NCI-H2081 treated with DMSO at 0.1 percent for 48 hours (cell line): ENCODE measurements at places on chromosomes 7 and 10.

- no peak for DNase-seq
Observed at GRCh38 chr10:13776861-13777311, 190.1 kb downstream of the PRPF18 start.

GRCh38 chr7:16046041-16046440 lies 359.6 kb upstream of the MEOX2 start:
- DNase-seq = no peak

GRCh38 chr7:157497744-157498651 lies 161.2 kb downstream of the DNAJB6 start:
- DNase-seq = no peak

DNA sequence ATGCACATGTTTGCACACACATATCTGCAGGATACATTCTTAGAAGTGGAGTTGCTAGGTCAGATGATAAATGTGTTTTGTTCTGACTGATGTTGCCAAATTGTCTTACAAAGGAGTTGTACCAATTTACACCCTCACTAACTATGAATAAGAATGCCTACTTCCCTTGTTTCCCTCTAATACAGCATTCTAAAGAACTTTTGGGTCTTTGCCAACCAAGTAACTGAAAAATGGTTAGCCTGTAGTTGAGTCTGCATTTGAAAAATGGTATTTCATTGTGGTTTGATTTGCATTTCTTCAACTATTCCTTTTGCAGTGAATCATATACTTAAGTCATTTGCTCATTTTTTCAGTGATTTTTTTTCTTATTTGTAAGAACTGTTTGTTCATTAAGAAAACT lies 48.4 kb downstream of the TMEM26 start:
- no peak for DNase-seq

DNA sequence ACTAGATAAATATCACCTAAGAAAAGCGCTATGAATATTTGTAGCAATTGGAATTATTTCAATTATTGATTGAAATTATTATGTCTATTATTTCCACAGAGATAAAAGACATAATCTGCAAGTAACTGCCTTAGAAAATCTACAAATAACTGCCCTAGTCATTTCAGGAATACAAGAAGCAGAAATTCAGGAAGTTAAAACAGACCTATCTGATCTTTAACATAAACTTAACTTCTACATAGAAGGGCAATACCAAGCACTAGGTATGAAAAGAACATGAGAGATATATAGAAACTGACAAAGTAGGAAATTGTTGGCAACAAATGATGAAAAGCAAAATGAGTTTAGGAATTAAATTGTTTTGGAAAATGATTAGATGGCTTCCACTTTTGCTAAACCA lies 31.8 kb upstream of the AKR1B10 start:
- DNase-seq = no peak

DNA sequence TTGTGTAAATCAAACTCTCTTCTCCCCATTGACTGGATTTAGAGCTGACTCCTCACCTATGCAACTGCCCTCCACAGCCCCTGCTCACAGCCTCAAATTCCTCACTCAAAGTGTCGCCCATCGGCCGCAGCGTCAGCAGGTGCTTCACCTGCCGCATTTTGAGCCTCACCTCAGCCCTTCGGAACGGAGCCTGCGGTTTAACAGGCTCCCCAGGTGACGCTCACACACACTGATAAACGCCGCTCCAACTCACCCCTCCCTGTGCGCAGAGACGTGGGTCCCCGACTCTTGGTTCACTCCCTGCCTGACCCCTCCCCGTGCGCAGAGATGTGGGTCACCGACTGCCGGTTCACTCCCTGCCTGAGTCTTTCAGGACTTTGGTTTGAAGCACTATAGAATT lies 57.1 kb downstream of the CARD11 start:
- no peak for DNase-seq

DNA sequence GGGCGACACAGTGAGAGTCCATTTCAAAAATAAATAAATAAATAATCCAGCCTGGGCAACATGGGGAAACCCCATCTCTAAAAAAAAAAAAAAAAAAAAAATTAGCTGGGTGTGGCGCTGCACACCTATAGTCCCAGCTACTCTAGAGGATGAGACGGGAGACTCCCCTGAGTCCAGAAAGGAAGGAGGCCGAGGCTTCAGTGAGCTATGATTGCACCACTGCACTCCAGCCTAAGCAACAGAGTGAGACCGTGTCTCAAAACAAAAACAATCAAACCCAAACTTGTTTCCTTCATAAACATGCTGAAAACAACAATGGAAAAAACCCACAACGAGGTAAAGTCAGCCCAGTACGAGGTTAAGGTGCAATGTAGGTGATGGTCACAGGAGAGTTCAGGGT lies 1.2 kb downstream of the COX19 start:
- no peak for DNase-seq

- no peak for DNase-seq
Observed at GRCh38 chr10:132096863-132097478, 31.2 kb downstream of the JAKMIP3 start.

GRCh38 chr10:72639441-72639873 lies 13.6 kb upstream of the MICU1 start:
- no peak for DNase-seq

GRCh38 chr10:23417254-23417653 lies 21.6 kb upstream of the OTUD1 start:
- DNase-seq = no peak

DNA sequence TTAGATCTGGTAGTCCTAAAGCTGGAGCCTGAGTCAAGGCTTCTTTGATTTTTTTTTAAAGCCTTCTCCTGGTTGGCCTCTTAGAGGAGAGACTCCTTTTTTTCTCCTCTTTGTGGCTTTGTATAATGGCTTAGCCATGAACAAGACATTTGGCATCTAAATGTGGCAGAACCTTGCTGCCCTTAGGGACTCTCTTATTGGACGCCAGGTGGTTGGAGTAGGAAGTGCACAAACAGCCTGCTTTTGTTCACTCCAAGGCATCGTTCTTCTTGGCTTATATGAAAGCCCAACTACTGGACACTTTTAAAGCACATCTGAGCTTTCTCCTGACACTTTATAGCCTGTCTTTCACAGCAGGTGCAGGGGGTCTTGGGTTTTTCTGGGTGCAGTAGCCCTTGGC lies 25.0 kb downstream of the ZPBP start:
- no peak for DNase-seq

DNA sequence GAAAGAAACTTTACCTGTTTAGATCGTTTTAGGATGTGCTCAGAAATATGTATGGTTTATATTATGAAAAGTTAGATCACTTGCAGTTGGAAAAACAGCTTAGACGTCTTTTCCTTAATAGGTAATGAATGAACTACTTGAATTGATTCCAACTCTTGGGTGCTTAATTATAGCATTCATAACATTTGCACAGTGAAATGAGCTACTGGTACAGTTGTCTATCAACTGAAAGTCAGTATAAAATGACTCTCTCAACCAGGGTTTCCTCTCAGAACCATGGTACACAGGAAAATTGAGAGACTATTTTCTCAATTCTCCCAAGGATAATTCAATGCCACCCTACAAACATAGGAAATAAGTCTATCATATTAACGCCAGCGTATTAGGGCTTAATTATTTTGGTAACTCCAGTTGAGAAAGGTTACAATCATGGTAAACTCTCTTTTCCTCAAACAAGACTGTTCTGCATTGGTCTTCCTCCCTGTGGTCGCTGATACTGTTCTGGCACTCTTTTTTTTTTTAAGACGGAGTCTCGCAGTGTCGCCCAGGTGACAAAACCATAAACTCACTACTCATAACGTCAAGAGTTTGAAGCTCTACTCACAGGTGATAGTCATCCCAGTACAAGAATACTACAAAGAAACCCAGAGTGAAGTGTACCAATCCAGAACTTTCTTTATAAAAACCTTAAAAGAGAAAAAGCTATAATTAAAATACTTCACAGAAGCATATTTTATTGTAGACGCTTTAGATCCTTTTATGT lies 2.0 kb downstream of the ANLN start:
- peak; percentile 13 for DNase-seq

DNA sequence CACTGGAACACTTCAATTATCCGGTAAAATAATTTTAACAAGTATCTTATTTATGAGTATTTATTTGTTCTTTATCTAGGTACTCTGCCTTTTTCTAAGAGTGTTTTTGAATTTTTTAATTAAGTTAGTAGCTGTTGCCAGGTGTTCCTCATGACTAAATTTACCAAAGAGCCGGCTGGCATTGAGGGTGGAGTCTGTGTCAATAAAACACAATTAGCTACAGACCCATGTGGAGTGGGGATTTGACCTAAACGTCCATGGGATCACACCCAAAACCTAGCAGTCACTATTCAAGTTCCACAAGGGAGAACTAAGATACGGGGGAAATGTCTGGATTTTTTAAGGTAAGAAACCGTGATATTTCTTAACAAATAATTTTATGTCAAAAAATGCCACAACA lies 9.8 kb downstream of the SLC16A12 start:
- no peak for DNase-seq

DNA sequence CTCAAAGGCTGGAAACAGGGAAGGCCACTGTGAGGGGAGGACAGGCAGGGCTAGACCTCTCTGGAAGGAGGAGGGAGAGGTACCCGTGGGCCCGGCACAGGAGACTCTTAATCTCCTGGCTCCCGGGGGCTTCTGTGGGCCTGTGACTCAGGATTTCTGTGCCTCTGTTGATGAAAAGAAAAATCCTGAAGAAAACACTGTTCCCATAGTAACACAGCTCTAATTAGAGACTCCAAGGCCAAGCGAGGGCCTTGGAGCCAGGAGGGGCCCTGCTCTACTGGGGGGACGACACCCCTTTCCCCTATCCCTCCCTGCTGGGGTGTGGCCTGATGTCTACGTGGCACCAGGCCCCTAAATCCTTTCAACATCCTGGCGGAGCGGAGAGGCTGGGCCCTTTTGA lies 174.1 kb upstream of the TNRC18 start:
- DNase-seq = no peak

GRCh38 chr7:65251851-65252620 lies 121.6 kb upstream of the ZNF92 start:
- peak; percentile 64 for DNase-seq

GRCh38 chr7:57424515-57425238 lies 25.3 kb upstream of the ZNF716 start:
- DNase-seq = no peak

- no peak for DNase-seq
Observed at GRCh38 chr10:117363028-117363427, 12.2 kb downstream of the PDZD8 start.

DNA sequence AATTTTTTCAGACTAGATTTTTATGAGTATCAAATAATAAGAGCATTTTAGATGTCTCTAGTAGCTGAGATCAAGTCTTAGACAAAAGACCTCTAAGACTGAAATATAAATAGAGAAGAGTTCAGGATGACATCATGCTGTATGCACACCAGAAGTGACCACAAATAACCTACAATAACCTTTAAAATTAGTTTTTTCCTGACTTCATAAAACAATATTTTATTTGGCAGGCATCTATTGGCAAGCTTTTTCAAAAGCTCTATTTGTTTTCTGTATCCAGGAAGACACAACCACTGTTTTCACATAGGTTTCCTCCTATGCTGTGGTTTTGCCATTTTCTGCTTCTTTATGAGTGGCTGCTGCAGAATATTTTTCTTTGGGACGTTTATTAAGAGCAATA lies 359.1 kb downstream of the CRPPA start:
- DNase-seq = no peak

DNA sequence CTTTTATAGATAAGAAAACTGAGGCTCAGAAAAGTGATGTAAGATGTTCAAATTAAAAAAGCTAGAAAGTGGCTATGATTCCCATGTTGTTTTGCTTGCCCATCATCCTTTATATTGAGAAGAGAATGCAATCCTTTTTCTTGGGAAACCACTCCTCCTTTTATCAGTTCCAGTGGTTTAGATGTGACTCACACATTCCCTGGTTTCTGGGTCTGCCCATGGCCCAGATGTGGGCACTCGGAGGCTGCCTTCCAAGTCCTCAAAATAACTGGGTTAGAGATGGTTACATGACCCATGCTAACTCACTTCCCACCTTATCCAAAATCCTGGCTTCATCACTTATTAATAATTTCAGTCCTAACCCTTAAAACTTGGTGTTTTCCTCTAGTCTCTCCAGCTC lies 550.0 kb downstream of the MDFIC start:
- no peak for DNase-seq

- no peak for DNase-seq
Observed at GRCh38 chr7:89133819-89134218, 338.3 kb upstream of the TEX47 start.

- no peak for DNase-seq
Observed at GRCh38 chr10:57961487-57961886, 306.2 kb downstream of the IPMK start.

GRCh38 chr10:44361109-44361508 lies 23.8 kb downstream of the CXCL12 start:
- DNase-seq = no peak

DNA sequence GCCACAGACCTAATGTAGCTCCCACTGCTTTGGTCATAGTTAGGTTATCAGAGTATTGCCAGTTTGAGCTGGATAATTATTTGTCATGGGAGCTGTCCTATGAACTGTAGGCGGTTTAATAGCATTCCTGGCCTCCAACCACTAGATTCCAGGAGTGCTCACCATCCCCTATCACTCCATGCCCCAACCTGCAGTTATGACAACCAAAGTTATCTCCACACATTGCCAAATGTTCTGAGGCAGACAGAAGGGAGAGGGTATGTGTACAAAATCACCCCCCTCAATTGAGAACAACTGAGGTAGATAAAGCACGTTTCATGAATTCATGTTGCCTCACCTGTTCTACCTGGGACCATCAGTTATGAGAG lies 119.0 kb upstream of the CACUL1 start:
- no peak for DNase-seq

DNA sequence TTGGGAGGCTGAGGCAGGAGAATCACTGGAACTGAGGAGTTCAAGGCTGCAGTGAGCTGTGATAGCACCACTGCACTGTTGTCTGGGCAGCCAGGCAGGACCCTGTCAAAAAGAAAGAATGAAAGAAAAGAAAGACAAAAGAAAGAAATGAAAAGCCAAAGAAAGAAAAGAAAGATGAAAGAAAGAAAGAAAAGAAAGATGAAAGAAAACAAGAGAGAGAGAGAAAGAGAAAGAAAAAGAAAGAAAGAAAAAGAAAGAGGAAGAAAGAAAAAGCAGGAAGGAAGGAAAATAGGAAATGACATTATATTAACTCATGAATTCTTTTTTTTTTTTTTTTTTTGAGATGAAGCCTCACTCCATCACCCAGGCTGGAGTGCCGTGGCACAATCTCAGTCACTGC lies 32.4 kb upstream of the SPDYE3 start:
- DNase-seq = no peak

GRCh38 chr7:149307775-149308501 lies 45.9 kb downstream of the ZNF783 start:
- DNase-seq = no peak

- DNase-seq = no peak
Observed at GRCh38 chr10:132187430-132188138, 836 bp downstream of the DPYSL4 start.
